C1 segment of cervical spinal cord (tissue), 14 donors: ENCODE measurements at places on chromosomes 6 and 20.

- DNase-seq = no peak
These were observed 19.5 kb downstream of the KCNQ2 start for GRCh38 chr20:63452821-63453523.

GRCh38 chr6:137115658-137116057 is 57.8 kb downstream of the IL22RA2 start:
- DNase-seq = no peak

DNA sequence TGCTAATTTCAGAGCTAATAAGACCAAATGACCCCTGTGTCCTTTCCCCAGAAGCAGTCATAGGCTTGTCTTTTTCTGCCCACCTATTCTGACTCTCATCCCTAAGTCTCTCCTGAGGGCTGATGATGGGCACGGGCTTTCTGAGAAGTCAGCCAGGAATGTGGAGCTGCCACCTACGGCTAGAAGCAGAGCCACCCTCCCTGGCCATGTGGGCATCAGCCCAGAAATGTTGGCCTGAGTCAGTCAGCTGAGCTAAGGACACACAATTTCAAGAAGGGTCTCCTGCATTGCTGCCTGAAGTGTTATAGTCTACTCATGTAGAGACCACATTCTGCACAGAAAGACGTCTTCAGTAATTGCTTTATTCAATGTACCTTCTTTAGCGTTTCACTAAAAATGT is 17.1 kb downstream of the MYLIP start:
- DNase-seq = no peak

DNA sequence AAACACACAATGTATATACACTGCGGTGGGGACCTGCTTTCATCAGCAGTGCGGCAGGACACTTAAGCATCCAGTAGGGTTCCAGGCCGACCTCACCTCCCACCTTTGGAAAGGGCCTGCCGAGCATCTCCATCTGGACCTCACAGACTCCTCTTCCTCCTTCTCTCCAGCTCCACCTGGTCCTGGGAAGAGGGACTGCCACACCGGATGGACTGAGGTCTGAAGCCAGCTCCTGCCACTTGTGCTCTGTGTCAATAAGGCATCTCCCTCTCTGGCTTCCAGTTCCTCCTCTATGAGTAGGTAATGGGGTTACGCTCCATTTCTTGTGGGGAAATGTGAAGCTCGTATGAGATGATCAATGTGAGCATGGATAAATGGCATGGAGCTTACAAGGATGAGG is 19.1 kb upstream of the NNAT start:
- no peak for DNase-seq

DNA sequence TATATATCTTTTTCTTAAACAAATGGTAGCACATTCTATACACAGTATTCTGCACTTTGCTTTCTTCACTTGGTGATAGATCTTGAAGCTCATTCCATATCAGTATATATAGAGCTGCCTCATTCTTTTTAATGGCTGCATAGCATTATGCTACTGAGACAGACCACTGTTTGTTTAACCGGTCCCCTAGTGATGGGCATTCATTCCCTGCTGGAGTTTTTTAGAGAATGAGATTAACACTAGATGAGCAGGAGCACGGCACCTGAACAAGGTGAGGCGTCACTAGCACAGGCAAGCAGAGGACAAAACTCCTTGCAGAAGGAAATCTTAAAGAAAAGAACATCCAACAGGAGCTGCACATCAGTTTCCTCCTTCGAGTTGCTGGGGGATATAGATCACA is 69.6 kb downstream of the GNAS-AS1 start:
- no peak for DNase-seq

DNA sequence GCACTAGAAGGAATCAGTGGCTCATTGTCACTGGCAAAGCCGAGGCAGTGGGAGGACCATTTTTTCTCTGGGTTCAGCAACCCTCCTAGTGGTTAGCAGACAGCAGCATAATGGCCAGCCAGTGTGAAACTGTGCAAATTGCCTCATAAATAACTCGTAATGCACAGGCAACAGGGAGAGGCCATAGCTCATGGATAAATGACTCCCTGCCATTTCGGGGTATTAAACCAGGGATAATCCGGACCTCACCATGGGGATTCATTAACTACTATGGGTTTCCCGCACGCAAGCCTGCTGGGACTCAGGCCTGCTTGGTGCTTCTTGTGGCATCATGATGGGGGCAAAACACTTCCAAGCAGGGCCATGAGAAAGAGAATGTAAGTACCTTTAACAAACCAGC is 158.2 kb upstream of the CHD6 start:
- DNase-seq = no peak

- DNase-seq = no peak
These were observed 56.3 kb upstream of the TULP1 start for GRCh38 chr6:35569011-35569461.

DNA sequence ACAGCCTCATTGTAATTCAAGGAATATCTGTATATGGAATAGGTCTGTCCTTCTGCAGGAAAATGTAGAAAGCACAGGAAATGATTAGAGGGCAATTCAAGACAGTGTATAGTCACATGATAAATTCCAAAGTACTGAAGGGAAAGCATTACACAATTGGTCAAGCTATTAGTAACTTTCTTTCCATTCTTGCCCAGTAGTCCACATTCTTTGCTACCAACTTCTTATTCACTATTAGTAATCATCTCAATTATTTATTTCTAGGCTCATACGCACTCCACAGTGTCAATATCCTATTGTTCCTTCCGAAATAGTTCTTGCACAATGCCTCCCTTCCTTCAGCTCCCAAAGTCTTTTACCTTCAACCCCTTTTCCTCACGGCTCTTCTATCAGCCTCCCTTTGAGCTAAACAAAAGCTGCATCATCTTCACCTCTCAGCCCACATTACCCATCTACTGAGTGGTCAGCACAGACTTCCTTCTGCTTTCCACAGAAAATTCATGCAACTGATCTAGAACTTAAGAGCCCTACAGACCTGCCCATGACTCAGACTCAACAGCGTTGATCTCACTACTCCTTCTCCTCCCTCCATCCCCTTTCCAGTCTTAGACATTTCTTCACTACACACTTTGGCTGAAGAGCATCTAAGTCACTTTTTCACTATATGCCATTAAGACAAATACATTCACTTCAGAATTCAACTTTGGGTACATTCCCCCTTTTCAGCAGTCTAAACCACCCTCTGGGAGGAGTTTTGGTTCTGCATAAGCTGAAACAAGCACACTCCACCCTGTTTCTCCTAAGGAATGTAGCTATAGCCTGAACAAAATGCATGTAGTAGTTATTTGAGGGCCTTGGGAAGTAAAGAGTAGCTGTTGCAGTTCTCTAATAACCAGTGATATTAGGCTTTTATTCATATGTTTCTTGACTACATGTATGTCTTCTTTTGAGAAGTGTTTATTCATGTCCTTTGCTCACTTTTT is 157.9 kb downstream of the KIF16B start:
- no peak for DNase-seq

- no peak for DNase-seq
These were observed 95.8 kb upstream of the TAB2 start for GRCh38 chr6:149221774-149222070.
